CD4-positive, alpha-beta T cell treated with Interleukin-10 for 1 hour (primary cell): ENCODE measurements at places on chromosomes 16 and 17.

GRCh38 chr16:80615735-80616134, 74.9 kb downstream of the DYNLRB2 start:
- DNase-seq: no peak

GRCh38 chr16:77299395-77299794, 100.2 kb downstream of the SYCE1L start:
- DNase-seq: no peak

GRCh38 chr17:72984926-72985325, 107.6 kb downstream of the SLC39A11 start:
- DNase-seq: no peak

DNA sequence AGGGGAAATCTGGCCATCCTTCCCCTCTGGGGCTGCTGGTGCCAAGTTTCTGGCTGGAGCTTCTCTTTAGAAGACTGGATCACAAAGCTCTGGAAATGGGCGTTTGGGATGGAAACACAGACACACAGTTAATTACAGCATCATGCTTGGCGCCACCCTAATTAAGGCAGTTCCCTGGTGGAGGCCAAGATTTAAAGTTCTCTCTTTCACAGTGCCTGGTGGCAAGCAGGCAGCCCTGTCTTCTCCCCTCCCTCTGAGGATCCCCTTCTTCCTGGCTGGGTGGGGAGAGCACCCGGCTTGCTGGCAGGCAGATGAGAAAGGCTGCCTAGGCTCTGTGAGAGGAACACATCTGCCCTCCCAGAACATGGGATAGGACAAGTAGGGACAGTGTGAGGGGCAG, 59.0 kb upstream of the NKD1 start:
- no peak for DNase-seq

GRCh38 chr17:49110509-49110908, 22.1 kb upstream of the B4GALNT2 start:
- DNase-seq: no peak

DNA sequence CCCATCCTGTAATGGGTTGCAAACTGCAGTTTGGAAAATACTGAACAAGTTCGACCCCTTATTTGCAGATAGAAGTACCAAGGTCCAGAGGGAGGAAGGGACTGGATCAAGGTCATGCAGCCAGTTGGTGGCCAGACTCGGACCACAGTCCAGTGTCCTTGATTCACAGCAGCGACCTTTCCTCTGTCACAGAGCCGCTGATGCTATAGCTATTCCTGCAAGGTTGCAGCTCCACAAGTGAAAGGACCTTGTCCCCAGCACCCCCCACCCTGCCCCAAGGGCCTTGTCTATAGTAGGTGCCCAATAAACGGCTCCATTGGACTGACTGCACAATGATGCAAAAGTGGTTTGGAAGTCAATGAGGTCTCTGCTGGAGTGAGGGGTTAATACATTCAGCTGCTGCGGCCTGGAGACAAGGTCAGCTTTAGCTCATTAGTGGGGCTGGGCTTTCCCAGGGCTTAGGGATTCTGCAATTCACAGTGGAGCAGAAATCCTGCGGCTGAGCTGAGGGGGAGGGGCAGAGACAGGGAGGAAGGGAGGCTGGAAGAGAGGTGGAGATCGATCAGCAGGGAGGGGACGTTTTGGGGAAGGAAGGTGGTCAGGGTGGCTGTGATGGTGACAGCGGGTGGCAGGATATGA, 13.4 kb upstream of the CRHR1 start:
- DNase-seq: no peak

- DNase-seq: no peak
Measured at GRCh38 chr16:51641191-51641765, 490.2 kb upstream of the SALL1 start.
